ENCODE measurements at places on chromosomes 12 and 14.

GRCh38 chr12:13437541-13437940 lies 241.0 kb downstream of the EMP1 start:
- no peak for DNase-seq

DNA sequence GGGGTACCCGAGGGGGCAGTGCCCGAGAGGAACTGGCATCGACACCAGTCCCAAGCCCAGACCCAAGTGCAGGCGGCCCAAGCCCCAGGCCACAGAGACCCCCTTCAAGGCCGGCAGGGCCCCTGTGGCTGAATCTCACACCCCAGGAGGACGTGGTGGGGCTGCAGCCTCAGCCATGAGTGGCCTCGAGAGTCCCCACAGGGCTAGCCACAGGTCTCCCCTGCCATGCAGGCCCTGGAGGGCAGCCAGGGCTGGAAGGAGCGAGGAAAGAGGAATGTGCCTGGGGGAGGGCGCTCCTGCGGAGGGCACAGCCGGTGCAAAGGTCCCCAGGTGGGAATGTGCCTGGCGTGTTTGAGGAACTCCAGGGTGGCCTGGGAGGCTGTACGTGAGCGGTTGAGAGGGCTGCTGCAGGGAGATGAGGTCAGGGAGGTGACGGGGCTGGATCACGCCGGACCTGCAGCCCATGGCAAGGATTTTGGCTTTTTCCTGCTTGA lies 86.1 kb downstream of the NCOR2 start:
- no peak for DNase-seq

DNA sequence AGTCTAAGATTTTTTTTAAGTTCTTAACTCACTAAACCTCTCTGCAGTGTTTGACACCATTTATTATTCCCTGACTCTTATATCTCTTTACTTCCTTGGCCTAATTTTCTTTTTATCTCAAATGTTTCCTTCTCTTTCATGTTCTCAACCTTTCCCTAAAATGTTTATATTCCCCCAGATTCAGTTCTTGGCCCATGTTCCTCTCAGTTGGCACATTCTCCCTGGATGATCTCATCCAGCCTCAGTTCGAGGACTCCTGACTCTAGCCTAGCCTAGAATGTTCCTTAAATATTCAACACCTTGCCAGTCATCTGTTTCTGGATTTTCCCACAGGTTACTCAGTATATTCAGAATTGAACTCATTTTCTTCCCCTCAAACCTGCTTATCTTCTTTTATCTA lies 81.3 kb downstream of the SCN8A start:
- no peak for DNase-seq

- DNase-seq: no peak
Observed at GRCh38 chr14:19974844-19975243, 547 bp upstream of the OR4K15 start.

DNA sequence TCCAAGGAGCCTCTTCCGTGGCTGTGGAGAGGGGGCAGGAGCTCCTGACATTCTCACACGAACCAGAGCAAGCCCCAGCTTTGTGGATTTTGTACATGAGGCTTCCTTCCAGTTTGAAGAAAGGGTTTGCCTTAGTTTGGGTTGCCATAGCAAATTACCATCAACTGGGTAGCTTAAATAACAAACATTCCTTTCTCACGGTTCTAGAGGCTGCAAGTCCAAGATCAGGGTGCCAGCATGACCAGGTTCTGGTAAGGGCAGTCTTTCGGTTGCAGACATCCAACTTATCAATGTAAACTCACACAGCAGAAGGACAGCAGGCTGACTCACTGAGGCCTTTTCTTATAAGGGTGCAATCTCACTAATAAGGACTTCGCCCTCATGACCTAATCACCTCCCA lies 25.9 kb upstream of the STAB2 start:
- no peak for DNase-seq

DNA sequence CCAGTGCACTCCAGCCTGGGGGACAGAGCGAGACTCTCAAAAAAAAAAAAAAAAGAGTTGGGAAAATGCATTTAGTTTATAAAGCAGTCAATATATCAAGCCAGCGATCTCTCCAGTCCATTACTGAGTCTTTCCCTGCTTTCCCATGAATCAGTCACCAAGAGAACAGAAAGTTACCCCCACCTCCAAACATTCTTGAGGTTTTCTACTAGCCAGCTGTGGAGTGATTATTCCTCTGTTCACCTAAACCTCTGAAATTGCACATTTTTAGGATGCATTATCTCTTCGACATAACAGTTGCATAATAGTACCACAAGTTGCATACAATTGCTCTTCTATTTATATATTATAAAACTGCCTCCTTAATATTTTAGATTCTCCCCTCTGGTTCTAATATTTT lies 134.8 kb upstream of the DIO3 start:
- no peak for DNase-seq

GRCh38 chr12:54890339-54890738 lies 36.0 kb downstream of the MUCL1 start:
- DNase-seq: no peak

DNA sequence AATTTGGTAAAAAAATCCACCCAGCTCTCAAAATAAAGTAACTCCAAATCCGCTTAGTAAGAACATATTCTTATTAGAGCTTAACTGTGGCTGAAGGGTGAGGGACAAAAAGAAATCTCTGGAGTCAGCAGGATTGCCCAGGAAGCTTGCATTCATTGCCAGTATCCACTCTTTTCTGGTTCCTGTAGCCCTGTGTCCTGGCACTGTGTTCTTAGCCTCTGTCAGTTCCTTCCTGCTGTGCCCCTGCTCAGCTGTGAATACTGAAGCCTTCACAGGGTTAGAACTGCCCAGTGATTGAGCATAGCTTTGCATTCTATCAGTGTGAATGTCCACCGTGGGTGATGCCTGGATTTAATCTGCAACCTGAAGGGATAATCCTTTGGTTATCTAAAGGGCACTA lies 266.9 kb upstream of the PELI2 start:
- no peak for DNase-seq

DNA sequence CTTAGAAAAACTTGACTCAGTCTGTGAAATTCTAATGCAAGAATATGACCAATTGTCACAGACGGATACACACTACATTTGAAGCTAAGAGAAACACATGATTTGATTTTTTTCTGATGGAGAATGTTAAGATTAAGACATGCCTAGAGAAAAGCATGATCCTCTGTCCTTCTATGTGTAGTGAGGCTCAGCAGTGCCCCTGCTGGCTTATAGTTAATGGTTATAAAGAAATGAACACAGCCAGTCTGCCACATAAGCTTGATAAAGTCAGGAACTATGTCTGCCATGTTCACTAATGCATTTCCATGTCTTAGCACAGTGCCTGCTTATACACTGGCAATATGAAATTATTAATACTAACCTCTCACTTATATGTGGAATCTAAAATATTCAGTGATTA lies 168.1 kb upstream of the DAAM1 start:
- DNase-seq: no peak

DNA sequence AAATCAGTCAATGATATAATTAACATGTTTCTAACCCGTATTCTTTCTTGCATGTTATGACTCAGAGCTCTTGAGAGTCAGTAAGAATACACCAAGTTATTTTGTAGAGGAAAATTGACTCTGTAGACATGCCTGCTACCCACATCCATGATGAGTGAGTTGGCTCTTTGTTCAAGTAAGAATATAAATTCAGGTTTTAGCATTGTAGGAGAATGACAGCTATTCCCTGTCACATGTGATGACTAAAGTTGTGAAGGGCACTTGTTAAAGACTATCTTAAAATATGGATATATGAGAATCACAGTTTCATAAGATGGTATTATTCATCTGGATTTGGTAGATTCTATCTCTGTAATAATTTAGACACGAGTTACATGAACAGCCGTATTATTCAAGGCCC lies 209.1 kb downstream of the CCDC59 start:
- DNase-seq: no peak

GRCh38 chr12:52686756-52687487 lies 6.7 kb upstream of the KRT1 start:
- no peak for DNase-seq

- DNase-seq: no peak
Observed at GRCh38 chr12:25459541-25459951, 93.5 kb downstream of the LMNTD1 start.

GRCh38 chr14:64841121-64841651 lies 38.5 kb downstream of the SPTB start:
- DNase-seq: peak; percentile 58

DNA sequence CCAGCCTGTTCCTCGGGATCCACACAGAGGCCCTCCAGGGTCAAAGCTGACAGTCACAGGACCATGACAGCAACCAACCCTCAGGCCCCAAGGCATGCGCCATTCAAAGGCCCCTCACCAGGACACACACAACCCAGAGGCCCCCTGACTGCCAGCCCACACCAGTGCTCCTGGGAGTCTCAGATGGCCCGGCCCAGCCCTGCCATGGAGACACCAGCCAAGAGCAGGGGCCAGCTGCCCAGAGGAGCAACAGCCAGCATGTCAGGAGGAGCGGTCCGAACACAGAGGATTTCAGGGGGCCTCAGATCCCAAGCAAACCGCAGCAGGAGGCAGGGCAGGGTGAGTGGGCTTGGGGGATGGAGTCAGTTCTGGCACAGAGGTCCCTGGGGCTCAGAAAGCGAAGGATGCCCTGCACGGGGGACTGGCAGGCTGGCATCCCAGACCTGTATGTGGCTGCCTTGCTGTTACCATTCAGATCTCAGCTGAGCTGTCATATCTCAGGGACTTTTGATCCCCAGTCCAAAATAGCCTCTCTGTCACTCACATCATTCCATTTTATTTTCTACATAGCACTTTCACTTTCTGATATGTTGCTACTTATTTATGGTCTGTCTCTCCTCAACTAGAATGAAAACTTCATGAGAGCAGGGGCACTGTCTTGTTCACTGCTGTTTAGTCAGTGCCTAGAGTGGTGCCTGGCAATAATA lies 4.8 kb downstream of the TMEM229B start:
- DNase-seq: no peak

DNA sequence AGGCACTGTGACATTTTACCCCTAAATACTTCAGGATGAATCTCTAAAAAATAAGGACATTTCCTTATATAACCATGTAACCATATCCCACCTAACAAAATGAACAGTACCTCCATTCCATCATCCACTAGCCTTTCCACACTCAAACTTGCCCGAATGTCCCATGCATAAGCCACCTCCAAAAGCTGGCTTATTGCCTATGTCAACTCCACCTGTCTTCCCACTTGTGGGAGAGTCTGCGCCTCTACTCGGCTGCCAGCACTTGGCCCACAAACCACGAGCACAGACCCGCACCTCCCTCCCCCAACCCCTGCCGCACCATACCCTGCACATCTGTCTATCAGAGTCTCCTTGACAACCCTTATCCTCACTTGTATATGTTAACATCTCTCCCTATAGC lies 165.8 kb downstream of the CALM1 start:
- DNase-seq: no peak

DNA sequence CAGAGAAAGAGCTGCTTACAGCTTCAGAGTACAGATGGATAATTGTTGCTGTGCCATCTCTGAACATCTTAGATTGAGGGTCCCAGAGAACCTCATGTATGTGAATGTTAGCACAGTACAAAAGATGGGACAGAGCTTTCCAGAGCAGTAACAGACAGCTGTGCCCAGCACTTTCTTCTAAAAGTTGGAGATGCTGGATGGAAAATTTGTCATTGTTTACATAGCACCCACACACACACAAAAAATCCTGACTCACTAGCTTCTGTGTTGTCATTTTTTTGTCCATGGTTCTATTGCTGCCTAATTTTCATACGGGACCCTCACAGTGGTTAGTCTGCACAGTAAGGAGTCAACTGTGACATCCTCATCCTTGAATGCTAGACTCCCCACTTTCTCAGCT lies 374.7 kb downstream of the DIO2 start:
- DNase-seq: no peak

- DNase-seq: no peak
Observed at GRCh38 chr12:92216092-92216491, 70.4 kb upstream of the BTG1 start.

- no peak for DNase-seq
Observed at GRCh38 chr12:11568762-11569478, 80.6 kb upstream of the ETV6 start.

DNA sequence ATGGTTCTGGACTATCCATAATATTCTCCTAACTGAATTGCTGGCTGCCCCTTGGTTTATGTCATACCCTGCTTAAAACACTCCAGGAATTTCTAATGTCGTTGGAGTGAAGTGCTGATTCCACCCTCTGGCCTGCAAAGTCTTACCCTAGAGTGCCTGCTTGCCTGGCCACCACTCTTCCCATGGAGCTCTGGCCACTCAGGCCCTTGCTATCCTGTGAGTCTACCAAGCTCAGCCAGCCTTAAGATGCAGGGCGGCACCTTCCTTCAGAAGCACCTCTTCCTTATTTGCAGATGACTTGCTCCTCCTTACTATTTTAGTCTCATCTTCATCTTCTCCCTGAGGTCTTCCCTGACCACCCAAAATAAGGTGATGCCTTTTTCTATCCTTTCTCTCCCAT lies 35.3 kb downstream of the SLC6A15 start:
- DNase-seq: no peak

GRCh38 chr12:99959549-99960170 lies 25.1 kb downstream of the ANKS1B start:
- no peak for DNase-seq

- DNase-seq: no peak
Observed at GRCh38 chr12:99618657-99619056, 28.9 kb upstream of the GARIN6 start.

GRCh38 chr12:80269803-80270552 lies 170.6 kb downstream of the OTOGL start:
- no peak for DNase-seq

- DNase-seq: peak; percentile 68
Observed at GRCh38 chr14:21038441-21039422, 3.4 kb upstream of the RNASE7 start.

DNA sequence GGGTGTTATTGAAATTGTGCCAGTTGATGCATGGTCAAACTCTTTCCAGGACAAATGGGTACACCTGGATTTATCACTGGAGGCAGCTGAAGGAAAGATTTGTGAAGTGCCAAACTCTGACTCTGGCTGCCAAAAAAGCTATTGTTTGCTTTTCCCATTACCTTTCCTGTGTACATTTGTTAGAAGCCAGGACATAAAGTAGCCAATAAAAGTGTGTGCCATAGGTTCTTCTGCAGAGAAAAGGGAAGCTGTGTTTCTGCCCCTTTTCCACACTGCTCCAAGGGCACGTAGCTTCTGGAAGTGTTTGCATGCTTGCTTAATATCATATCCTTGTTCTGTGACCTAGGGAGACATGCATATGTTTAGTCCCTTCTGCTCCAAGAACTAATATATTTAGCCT lies 1114.4 kb downstream of the SLC16A7 start:
- no peak for DNase-seq
